ENCODE measurements at places on chromosomes 5 and 9. TPM values are rescaled to one million over a fixed set of nuclear protein-coding genes. Genes with fewer than 3 reads are reported as not detected.

ABITRAM gene
- total RNA-seq: 16.3 TPM

SPATA31C1 gene
- not detected for total RNA-seq

DNA sequence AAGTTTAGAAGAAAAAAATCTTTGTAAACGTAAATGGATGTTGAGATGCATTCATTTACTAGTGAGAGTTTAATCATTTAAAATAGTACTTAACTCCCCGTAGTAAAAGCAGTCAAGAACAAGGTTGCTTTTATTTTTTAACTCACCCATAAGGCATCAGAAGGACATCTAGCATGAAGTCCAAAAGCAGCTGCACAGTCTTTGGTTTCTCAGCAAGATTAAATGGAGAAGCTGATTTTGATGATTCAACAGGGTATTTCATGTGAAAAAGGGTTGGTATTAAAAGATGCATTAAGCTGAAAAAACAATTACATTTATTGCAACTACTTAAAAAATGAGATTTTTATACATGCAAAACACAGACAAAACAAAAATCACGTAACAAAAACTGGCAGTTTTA, 44.0 kb downstream of the ECPAS start:
- no peak for DNase-seq

GRCh38 chr5:38809388-38810359, 36.1 kb upstream of the OSMR start:
- peak; percentile 86 for DNase-seq

DNA sequence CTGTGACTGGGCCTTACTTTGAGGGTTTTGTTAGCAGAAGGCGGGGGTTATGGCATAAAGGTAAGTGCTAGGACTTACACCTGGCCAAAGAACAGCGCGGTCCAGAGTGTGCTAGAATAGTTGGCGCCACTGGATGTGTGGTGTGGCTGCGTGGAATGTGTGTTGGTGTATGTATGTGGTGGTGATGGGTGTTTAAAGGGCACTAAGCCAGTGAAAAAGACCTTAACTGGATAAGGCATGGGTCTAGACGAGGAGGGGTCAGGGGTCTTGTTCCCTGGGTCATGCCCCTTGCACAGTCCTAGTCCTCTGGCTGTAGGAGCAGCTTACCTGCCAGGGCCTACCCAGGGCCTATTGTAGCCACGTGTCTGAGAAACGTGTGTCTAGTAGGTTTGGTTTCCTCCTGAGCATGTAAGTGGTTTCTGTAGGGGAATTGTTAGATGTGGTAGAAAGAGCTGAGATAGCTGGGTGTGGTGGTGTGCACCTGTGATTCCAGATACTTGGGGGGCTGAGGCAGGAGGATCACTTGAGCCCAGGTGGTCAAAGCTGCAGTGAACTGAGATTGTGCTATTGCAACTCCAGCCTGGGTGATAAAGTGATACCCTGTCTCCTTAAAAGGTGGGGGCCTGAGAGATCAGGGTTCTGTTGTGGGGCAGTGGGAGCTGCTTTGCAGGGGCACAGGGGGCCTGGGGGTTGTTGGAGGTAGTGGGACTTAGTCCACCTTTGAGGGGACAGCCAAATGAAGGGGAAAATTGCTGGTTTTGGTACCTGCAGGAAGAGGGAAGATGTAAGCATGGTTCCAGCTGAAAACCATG, 55.2 kb downstream of the HSPA4 start:
- DNase-seq: no peak

- DNase-seq: peak; percentile 58
Observed at GRCh38 chr5:141875795-141876627, 2.2 kb downstream of the PCDH1 start.

DNA sequence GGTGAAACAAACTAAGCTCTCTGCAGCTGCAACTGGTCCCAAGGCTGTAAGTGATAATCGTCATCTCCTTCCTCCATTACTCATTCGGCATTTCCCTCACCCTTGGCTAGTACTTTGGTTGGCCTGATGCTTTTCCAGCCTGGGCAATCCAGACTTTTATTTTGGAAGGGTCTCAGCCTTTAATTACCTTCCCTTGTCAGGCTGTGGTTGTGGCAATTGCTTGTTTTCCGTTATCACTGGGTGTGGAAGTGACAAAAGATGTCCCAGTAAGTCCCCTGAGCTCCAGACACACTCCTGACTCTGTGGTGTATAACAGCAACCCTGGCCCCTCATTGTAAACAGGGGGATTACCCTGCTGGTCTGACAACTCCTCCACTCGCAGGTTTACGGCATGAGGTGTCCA, 6.3 kb upstream of the FAF2 start:
- DNase-seq: no peak

DNA sequence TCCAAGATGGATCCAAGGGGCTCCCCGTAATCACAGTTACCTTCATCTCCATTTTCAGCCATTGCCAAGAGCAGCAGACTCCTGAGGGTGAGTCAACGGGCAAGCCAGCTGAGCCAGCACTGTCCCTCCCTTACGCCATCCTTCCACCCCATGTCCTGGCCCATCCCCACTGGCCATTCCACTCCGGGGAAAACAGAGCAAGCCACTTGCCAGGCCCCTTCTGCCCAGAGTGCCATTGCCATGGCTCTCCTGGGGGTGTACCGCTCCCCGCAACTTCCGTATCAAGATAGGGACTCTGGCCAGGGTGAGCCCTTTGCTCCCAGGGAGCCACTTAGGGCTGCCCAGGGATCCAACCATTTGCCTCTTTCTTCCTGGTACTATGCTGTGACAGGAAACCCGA, 48.9 kb upstream of the CDKN2AIPNL start:
- no peak for DNase-seq

GRCh38 chr5:165460911-165461310, 1955.5 kb downstream of the MAT2B start:
- no peak for DNase-seq

- DNase-seq: no peak
Observed at GRCh38 chr5:109553846-109554245, 135.9 kb upstream of the MAN2A1 start.

DNA sequence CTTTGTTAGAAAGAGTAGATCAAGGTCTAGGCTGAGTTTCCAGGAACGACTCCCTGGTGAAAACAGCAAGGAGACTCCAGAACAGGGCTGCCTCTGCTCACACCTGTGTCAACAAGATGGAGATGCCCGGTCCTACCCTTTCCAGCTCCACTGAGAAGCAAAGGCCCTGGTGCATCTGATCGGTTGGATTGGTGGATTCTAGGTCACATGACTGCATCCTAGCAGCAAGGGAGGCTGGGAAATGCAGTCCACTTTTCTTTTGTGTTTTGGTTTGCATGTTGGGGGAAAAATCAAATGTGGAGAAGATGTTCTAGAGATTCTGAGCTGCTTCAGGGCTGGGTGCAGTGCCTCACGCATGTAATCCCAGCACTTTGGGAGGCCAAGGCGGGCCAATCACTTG, 82.0 kb upstream of the TRIO start:
- DNase-seq: no peak

- no peak for DNase-seq
Observed at GRCh38 chr9:133400292-133400691, 17.5 kb downstream of the REXO4 start.

DNA sequence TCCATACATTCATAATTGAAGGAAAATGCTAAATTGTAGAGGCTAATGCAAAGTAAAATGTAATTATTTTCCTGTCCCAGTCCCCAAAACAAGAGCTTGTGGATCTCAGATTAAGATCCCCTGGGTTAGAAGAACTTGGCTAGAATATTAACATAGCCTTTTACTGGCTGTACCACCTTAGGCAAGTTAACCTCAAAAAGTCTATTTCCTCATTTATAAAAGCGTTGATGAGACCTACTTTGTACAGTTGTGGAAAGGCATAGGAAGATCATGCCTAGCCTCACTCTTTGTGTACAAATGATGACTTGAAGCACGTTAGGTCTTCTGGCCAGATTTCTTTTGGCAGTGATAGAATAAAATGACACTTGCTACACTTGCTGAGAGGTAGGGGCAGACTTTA, 97.2 kb downstream of the F2RL2 start:
- DNase-seq: no peak

DNA sequence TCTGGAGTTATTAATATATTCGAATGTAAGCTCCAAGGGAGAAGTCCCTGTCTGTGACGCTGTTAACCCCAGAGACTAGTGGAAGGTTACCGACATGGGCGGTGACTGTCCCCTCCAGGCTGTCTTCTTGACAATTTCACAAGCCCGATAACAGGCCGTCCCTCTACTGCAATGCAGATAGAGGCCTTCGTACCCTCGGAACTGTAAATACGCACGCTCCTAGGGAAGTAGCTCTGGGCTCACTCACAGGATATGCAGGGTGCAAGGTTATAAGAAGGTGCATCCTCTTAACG, 680 bp upstream of the RFK start:
- DNase-seq: peak; percentile 55

- DNase-seq: no peak
Observed at GRCh38 chr9:79989079-79989478, 417.3 kb downstream of the TLE4 start.

- DNase-seq: no peak
Observed at GRCh38 chr9:76431601-76432000, 27.4 kb upstream of the GCNT1 start.

Data from left ventricle myocardium superior (tissue), 1 donor.